ENCODE measurements at places on chromosomes 5 and 9.
A peak's percentile ranks its signal among the peaks of the same experiment; 100 is the strongest.

DNA sequence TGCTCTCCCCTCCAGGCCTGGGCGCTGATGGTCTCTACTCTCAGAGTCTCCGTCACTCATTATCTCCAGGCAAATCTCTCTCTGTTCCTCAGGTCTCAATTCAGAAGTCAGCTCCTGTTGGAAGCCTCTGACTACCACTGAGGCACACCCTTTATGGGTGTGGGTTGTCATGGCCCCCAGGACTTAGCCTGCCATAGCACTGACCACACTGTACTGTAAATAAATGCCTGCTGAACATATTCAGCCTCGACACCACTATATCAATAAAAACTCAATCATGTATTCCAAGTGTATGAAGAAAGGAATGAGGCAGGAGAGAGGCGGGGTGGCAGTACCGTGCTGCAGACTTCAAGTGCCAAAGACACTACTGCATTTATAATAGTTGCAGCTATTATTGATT, 88.9 kb downstream of the PCDH1 start:
- no peak for DNase-seq

- DNase-seq, result no peak
These were observed 275.1 kb upstream of the MPDZ start for GRCh38 chr9:13554626-13555025.

- DNase-seq, result no peak
These were observed 91.0 kb upstream of the MVB12B start for GRCh38 chr9:126235336-126236243.

DNA sequence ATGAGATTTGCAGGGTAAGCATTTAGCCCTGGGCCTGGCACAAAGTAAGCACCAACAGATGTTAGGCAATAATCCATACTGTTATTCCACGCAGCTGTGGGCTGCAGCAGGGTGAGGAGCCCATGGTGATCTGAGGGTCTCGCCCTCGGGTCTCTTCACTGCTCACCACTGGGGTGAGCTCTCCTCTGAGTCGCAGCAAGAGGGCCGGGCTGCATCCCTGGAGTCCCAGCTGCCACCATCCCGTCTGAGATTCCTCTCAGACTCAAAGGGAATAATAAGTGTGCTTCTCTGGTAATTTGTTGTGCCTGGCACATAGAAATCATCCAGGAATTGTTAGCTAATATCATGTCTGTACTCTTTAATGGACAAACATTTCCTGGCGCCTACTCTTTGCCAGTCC, 6.9 kb downstream of the NKX2-5 start:
- no peak for DNase-seq

- DNase-seq, result no peak
These were observed 455.2 kb upstream of the ADAMTS16 start for GRCh38 chr5:4684946-4685345.

GRCh38 chr9:108534741-108535140, 321.0 kb downstream of the ACTL7B start:
- DNase-seq, result peak; percentile 78

- DNase-seq, result peak; percentile 48
These were observed 36.3 kb downstream of the FAM163B start for GRCh38 chr9:133572821-133573361.

DNA sequence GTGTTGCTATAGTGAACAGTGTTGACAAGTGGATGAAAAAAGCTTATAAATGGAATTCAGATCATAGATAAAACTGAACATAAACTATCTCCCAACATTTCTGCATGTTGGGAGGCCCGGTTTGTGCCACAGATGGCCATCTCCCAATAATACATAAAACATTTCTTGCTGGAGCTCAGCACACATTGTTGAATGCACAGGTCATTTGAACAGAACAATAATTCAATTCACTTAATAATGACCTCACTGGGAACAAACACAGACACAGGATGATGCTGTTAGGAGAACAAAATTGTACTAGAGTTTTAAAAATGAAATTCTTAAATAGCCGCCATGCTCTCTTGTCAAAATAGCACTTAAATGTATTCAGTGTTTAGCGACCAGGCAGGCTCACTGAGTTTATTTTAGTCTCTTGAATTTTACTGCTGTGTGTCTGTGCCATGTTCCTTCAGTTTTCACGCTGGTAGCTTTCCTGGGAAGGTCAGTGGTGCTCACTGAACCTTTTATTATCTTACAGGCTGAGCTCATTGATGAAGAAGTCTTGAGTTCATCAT, 85.0 kb upstream of the SSBP2 start:
- no peak for DNase-seq

DNA sequence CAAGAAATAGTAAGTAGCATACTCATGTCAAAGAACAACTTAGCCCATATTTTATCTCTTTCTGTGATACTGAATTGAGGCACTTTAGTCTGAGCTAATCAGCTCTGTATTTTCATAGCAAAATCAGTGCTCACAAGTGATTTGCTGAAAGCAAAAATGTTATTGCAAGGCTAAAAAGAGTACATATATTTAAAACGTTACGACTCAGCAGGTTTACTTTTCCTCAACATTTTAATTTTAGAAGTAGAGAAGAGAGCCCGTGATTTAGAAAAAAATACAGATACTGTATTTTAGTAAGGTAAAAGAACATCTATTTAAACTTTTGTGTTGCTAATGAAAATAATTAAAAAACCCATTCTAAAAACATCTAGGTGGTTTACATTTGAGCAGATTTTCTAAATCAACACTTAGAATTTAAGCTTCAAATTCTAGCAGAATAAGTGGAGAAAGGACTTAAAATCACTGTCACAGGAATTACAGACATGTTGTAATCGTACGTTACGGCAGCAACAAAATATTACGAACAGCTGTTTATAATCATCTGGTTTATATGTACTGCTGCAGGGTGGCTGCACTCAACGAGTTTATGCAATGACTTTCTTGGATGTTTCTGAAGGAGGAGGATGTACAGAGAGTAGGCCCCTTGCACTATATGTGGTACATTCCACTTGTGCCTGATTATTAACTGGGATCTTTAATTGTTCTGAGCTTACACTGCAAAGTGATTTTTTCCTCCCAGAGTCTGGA, 20.1 kb downstream of the SREK1 start:
- DNase-seq, result peak; percentile 71

DNA sequence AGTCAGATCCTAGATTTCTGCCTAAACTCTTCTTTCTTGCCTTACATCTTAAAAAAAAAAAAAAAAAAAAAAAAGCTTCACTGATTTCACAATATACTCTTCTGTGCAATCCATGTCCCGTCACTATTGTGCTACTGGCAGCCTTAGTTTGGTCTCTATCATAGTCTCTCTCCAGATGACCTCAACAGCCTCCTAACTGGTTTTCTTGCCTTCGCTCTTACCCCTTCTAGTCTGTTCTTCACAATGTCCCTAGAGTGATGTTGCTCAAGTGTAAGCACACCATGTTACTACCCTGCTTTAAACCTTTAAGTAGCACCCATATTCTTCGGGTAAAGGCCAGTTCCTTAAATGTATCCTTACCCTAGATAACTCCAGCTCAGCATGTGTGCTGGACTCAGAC, 25.8 kb downstream of the CD180 start:
- DNase-seq, result no peak

DNA sequence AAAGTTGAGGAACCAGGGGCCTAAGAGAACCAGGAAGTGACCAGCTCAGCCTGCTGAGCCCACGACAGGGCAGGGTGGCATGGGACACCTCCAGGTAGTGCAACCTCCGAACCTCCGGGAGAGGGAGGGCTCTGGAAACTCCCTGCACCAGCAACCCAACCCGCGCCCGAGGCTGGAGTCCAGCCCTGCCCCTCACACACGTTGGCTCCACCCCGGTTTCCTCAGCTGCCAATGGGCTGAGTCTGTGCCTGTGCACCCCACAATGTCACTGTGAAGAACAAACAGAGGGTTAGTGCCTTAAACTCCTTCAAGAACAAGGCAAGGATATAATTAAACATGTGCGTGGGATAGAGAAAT, 17.0 kb upstream of the UNC5A start:
- no peak for DNase-seq

DNA sequence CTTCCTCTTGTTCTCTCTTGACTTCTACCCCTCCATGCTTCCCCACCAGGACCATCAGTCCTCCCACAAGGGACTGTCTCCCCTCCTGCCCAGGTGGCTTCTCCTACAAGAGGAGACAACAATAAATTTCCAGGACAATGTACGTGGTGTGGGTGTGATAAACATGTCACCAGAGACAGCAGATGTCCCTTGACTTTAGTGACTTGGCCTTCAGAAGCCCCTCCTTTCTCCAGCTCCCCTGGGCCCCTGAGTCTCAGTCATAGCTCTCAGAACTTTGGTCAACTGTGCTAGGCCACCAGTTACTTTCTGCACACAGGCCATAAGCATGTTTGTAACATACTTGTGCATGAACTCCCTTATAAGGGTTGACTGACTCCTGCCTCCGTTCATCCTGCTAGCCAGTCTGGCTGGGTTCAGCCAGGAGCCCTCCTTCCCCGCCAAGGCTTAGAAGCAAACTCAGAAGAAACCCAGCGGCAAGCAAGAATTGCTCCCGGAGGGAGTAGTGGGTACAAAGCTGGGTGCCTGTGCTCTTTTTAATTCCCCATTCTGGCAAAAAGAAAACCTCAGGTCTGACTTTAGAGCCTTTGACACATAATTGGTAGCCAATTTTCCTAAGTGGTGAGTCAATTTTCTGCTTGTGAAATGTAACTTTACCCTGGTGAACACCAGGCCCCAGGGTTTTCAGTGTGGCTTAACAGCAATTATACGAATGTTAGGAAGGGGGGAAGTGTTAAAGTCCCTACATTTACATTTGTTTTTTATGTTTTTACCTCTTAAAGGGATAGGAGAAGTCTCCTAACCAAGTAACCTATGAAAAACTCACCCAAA, 49.2 kb downstream of the EBF1 start:
- DNase-seq, result peak; percentile 51

GRCh38 chr5:22329683-22330082, 523.5 kb downstream of the CDH12 start:
- DNase-seq, result no peak
